NCI-H446 treated with DMSO at 0.1 percent for 48 hours (cell line): ENCODE measurements at places on chromosomes 2 and 18.

DNA sequence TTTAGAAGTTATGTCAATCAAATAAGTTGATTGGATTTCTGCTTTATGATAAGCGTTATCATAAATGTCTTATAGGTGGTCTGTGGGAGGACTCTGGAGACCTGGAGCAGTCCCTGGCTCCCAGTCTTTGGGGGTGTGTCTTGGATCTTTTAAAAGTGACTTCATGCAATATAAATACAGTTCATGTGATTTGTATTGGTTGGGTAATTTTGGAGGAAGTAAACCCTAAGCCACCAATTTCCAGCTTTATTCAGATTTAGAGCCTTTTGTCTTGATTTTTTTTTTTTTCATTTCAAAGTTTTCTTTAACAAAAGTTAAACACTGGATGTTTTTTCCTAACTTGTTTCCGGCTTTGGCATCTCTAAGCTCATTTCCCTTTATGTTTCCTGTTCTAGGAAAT, 68.8 kb downstream of the MAP4K4 start:
- DNase-seq, result no peak

- DNase-seq, result no peak
These were observed 14.4 kb upstream of the BIN1 start for GRCh38 chr2:127121353-127121752.

DNA sequence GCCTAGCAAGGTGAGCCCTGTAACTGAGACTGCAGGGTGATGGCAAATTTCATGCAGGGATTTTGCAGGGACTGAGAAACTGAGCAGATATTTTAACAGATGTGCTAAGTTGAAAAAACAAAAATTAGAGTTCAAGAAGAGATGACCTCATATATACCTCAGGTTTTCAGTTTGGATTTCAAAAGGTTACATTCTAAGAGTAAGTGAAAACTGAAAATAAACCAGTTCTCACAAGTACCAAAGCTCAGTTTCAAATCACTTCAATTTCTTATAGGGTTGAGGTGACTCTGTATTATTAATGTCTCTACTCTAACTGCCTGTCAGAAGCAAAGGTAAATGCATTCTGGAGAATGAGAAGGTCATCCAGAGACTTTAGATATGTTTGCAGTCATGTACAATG, 237.4 kb upstream of the VRK2 start:
- no peak for DNase-seq

DNA sequence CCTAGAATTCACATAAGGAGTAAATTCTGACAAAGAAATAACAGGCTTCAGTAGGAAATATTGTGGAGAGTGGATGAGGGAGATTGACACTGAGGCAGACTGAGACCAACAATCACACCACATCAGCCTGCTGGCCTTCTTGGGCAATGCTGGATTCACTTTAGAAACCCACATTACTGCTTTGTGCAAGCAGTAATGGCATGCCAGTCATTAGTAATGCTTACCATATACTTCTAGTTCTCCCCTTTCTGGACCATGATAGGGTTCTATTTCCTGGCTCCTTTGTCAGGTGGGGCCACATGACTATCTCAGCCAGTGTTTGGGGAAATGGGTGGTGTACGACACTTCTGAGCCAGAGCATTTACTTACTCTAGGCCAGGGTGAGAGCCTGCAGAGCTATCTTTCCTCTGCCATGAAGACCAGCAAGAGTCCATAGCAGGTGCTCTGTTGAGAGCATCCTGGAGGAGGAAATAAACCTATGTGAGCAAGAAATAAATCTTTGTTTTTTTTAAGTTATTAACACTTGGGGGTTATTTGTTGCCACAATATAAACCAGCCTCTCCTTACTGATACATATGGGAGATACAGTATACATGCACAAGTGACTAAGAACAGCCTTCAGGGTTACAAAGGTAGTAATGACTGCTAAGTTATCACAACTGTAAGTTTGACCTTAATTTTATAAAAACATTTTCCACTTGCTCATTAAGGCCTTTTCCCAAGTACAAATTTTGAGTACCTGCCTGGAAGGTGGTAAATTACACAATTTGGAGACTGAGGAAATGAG, 89.3 kb upstream of the TANK start:
- no peak for DNase-seq

GRCh38 chr2:213995400-213996105, 415.3 kb upstream of the VWC2L start:
- DNase-seq, result peak; percentile 18

GRCh38 chr2:79835911-79836310, 323.1 kb downstream of the CTNNA2 start:
- DNase-seq, result peak; percentile 16

DNA sequence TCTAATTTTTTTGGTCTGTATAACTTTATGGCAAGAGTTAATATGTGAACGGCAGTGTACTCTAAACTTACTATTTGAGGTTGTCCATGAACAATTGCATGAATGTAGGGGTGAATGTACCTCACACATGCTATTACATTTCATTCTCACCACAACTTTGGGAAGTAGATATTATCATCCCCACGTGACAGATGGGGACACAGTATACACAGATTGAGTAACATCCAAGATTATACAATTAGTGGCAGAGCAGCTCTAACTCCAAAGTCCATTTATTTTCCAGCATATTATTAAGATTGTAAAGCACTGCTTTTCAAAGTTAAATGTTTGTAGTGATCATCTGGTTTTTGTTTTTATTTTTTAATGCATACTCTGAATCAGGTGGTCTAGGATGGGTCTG, 622.1 kb upstream of the ZEB2 start:
- DNase-seq, result no peak
